GM06990 (cell line): ENCODE measurements at places on chromosomes 1 and 21.

DNA sequence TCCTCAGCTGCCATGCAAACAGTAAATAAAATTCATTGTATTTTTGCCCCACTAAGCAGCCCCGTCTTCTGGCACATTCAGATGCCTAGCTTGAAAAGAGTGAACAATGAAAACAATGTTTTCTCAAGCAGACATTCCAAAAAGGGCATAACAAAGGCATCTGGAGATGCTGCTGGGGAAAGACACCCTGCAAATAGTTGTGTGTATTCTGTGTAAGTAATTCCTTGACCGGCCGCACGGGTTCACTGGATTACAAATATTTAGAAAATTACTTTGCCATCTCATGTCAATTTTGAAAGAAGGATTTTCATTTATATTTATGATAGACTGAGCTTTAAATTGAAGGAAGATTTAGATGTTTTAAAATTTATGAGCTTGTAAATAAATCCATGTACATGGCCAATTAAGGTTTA is 142.2 kb downstream of the SLC45A1 start:
- DNase-seq, result no peak

DNA sequence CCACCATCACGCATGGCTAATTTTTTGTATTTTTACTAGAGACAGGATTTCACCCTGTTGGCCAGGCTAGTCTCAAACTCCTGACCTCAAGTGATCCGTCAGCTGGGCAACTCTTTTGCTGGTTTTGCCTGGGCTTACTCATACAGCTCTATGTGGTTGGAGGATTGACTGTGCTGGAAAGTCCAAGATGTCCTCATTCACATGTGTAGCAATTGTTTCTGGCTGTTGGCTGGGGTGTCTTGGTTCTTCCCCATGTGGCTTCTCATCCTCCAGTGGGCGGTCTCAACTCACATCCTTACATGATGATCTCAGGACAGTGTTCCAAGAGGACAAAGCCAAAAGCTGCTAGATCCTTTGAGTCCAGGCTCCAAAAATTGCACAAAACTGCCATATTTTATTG is 53.3 kb downstream of the TEX35 start:
- no peak for DNase-seq

DNA sequence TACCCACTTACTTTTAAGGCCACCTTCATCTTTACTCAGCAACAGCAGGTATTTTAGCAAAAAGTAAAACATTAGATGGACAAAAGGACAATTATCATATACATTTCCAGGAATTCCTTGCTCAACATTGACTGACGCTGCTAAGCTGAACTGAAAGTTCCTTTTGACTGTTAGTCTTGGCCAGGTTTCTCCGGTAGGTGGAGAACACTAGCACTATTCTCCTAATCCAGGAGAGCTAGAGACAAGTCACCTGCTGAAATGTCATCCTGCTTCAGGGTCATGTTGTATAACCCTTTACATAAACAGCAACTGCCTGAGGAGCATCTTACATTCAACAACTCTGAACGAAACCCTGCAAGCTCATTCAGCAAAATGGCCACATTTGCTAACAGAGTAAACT is 109.0 kb upstream of the ESRRG start:
- no peak for DNase-seq

GRCh38 chr1:184615301-184615700 is 139.4 kb downstream of the EDEM3 start:
- DNase-seq, result no peak

- DNase-seq, result no peak
Observed at GRCh38 chr1:109498161-109498801, 4.4 kb downstream of the CYB561D1 start.

- DNase-seq, result no peak
Observed at GRCh38 chr1:230463760-230464159, 37.6 kb upstream of the PGBD5 start.

DNA sequence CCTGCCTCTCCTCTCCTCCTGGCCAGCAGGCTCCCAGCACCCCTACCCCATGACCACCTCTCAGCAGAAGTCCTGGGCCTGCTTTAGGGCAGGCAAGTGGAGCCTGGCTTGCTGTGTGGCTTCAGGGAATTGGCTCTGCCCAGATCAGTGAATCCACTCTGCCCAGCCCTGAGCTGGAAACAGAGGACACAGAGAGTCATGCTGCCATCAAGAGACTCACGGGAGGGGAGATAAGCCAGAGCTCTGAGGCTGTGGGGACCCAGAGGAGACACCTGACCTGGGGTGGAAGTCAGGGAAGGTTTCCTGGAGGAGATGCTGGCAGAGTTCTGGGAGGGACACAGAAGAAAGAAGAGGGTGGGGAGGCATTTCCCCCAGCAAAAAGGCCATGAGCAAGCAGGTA is 54.2 kb downstream of the GLIS1 start:
- no peak for DNase-seq
